ENCODE measurements at places on chromosomes 3 and 15. TPM values are rescaled to one million over a fixed set of nuclear protein-coding genes. Genes with fewer than 3 reads are reported as not detected.
A peak's percentile ranks its signal among the peaks of the same experiment; 100 is the strongest.

DNA sequence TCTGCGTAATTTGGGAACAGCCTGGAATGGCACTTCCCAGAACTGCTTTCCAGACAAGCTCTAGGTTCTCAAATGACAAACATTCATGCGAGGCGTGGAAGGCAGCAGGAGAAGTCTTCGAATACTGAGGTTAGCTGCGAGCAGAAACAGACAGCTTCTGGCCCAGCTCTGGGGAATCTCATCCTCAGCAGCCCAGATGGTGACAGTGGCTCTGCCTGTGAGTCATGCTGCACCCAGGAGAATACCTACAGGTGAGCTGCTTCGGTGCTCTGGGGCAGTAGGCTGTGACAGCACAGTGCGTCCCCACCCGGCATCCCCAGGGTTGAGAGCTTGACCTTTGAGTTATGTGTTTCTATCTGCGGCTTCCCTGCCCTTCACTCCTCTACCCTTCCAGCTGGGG, 258.6 kb downstream of the KLF13 start:
- no peaks in the 10 kb centered on the region for H3K4me1 ChIP-seq
- no peak overlapping the region for H3K4me3 ChIP-seq
- no peaks in the 10 kb centered on the region for H3K27me3 ChIP-seq
- no peaks in the 10 kb centered on the region for H3K36me3 ChIP-seq
- H3K27ac ChIP-seq: no peak overlapping the region

DNA sequence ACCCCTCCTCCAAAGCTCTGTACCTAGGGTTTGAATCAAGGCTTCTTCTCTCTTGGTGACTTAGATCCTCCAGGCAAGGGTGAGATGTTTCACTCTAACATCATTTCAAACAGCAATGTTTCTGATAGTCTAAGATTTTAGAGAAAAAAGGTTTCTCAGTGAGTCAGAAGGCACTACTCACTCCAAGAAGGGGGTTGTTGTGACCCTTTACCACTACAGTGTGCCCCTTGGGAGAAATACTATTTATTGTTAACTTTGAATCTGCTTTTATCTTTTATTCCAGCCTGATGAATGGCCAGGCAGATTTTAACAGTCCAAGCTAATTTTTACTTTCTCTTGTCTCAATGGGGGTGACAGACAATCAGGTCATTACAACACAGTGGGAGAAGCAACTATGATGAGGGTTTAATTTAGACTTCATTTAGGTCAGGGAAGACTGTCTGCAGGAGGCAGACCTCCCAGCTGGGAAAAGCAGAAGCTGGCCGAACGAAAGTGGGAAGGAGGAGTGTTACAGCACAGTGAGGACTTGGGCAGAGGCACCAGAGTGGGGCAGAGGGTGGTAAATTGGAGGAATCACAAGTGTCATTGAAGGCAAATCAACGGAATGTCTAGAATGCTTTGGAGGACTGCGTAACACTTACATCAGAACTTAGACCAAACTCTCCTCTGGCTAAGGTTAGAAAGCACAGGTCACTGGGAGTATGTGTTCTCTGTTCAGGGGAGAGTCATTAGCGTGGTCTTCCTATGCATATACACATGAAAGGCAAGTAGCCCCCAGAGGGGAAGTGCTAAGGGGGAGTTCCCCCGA, 21.2 kb downstream of the ZNF860 start:
- H3K27me3 ChIP-seq: no peaks in the 10 kb centered on the region
- H3K27ac ChIP-seq: no peak overlapping the region
- no peaks in the 10 kb centered on the region for H3K36me3 ChIP-seq
- H3K4me3 ChIP-seq: no peak overlapping the region
- DNase-seq: no peak
- H3K4me1 ChIP-seq: no peaks in the 10 kb centered on the region

CAMK1 gene
- total RNA-seq: 4.5 TPM

DNA sequence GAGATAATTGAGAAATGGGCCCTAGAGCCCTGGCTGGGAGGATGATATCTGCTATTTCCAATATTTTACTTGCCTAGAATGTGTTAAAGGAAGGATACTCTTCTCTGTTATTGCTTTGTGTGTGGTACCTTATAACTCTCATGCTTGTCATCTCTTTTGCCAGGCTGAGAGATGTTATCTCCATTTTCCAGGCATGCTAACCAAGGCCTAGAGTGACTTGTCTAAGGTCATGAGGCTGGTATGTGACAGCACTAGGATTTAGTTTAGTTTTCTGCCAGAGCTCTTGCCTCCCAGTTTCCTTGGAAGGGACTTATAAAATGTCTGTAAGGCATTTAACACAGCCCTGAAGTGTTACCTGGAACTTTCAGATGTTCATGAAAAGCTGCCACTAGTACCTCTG, 1.4 kb downstream of the CLK3 start:
- H3K27ac ChIP-seq: peak overlapping the region; percentile 100
- H3K27me3 ChIP-seq: no peaks in the 10 kb centered on the region
- H3K36me3 ChIP-seq: peaks cover 10% of the 10 kb centered on the region
- DNase-seq: no peak

GRCh38 chr3:187491371-187491770, 123.2 kb downstream of the RTP4 start:
- H3K4me1 ChIP-seq: no peaks in the 10 kb centered on the region
- H3K4me3 ChIP-seq: no peak overlapping the region
- no peak overlapping the region for H3K27ac ChIP-seq
- H3K27me3 ChIP-seq: no peaks in the 10 kb centered on the region
- no peak for DNase-seq

DNA sequence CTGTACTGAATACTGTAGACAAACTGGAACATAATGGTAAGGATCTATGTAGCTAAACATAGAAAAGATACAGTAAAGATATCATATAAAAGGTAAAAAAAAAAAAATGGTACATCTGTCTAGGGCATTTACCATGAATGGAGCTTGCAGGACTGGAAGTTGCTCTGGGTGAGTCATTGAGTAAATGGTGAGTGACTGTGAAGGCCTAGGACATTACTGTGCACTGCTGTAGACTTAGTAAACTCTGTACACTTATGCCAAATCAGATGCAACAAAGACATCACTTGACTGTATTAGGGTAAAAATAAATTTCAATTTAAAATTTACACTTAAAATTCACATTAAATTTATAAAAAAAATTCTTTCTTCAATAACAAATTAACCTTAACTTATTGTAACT, 281.3 kb upstream of the LMCD1 start:
- no peak overlapping the region for H3K27ac ChIP-seq
- DNase-seq: no peak
- H3K36me3 ChIP-seq: no peaks in the 10 kb centered on the region
- no peak overlapping the region for H3K4me3 ChIP-seq
- no peaks in the 10 kb centered on the region for H3K27me3 ChIP-seq
- peaks cover 8% of the 10 kb centered on the region for H3K4me1 ChIP-seq

HHLA2 gene
- not detected for total RNA-seq

CLCN2 gene
- total RNA-seq: 1.6 TPM

DNA sequence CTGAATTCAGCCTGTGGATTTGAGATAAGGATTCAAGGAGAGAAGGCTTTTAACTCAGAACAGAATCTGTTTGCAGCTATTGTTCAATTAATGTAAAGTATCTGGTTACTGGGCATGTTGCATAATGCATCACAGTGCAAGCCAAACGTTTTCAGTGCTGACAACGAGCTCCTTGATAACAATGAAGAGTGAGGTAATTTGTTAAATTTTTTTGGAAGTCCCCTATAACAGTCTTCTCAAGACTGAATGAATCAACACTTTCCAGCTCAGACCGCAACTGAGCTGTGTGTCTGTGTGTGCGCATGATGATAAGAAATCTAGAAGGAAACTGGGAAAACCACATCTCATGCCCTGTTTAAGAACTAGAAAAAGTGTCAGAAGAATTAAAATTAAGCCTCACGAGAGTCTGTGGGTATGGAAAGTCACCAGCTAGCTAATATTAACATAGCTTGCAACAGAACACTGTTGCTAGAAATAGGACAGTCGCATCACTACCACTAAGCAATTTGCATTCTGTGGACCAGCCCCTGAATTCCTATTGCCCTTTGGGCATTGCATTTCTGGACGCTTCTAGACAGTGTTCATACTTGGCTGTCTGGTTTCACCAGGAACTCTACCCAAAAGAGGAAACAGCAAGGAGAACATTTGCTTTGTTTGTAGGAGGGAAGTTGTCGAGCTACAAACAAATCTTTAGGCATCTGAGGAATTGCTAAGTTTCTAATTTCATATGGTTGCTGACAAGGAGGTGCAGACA, 43.7 kb upstream of the ATP2C1 start:
- H3K4me1 ChIP-seq: peaks cover 43% of the 10 kb centered on the region
- peak overlapping the region; percentile 92 for H3K27ac ChIP-seq
- H3K27me3 ChIP-seq: no peaks in the 10 kb centered on the region

TRPM1 gene
- not detected for total RNA-seq

- no peaks in the 10 kb centered on the region for H3K36me3 ChIP-seq
- no peak overlapping the region for H3K27ac ChIP-seq
- H3K27me3 ChIP-seq: no peaks in the 10 kb centered on the region
- H3K4me1 ChIP-seq: peaks cover 18% of the 10 kb centered on the region
- no peak for DNase-seq
Measured at GRCh38 chr15:42504631-42505030, 9.2 kb downstream of the SNAP23 start.

GRCh38 chr3:150267288-150267687, 140.8 kb upstream of the TSC22D2 start:
- no peaks in the 10 kb centered on the region for H3K27me3 ChIP-seq
- no peak overlapping the region for H3K4me3 ChIP-seq
- no peak overlapping the region for H3K27ac ChIP-seq
- no peaks in the 10 kb centered on the region for H3K36me3 ChIP-seq
- H3K4me1 ChIP-seq: no peaks in the 10 kb centered on the region

DNA sequence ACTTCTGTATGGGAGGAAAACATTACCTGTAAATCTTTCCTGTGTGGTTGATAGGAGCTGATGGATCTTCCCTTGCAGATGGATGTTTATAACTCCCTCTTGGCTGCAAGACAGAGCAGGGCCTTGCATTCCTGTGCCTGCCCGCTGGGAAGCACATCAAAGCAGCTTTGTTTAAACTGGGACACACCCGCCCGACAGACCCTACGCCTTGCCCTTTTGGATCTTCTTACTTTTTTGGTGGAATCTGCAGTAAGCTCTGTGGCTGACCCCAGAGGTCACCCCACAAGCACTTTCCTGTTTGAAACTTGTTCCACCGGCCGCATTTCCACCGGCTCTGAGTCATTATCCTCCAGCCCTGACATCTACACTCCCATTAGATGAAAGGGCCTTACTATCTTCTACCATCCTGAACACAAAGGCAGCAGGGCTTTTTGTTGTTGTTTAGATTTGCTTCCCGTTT, 244.1 kb upstream of the STT3B start:
- H3K4me3 ChIP-seq: no peak overlapping the region
- no peaks in the 10 kb centered on the region for H3K4me1 ChIP-seq
- no peak for DNase-seq

- peaks cover 52% of the 10 kb centered on the region for H3K4me1 ChIP-seq
- H3K4me3 ChIP-seq: peak overlapping the region; percentile 51
- peak overlapping the region; percentile 85 for H3K27ac ChIP-seq
- peaks cover 42% of the 10 kb centered on the region for H3K36me3 ChIP-seq
- H3K27me3 ChIP-seq: no peaks in the 10 kb centered on the region
Measured at GRCh38 chr15:85707519-85708338, 87.0 kb downstream of the KLHL25 start.

- no peaks in the 10 kb centered on the region for H3K36me3 ChIP-seq
- DNase-seq: peak; percentile 73
- peak within 1 kb of the TSS; percentile 17 for H3K27ac ChIP-seq
- H3K4me1 ChIP-seq: no peaks in the 10 kb centered on the region
Measured at GRCh38 chr3:100993309-100993708, at the start of gene ABI3BP. Gene ABI3BP, minus strand, starts transcription at chr3:100993421. Its CDS starts 37 bp downstream, at chr3:100993384.

GRCh38 chr15:79629687-79630086, 197.6 kb downstream of the MINAR1 start:
- H3K4me1 ChIP-seq: no peaks in the 10 kb centered on the region
- no peak for DNase-seq
- H3K27me3 ChIP-seq: no peaks in the 10 kb centered on the region
- H3K4me3 ChIP-seq: no peak overlapping the region

TRIM42 gene
- not detected for total RNA-seq

GOLGA8B gene
- 6.0 TPM for total RNA-seq

PLA1A gene
- total RNA-seq: 11.7 TPM

CFAP92 gene
- 0.07 TPM for total RNA-seq

EHHADH gene
- total RNA-seq: 7.2 TPM

DNA sequence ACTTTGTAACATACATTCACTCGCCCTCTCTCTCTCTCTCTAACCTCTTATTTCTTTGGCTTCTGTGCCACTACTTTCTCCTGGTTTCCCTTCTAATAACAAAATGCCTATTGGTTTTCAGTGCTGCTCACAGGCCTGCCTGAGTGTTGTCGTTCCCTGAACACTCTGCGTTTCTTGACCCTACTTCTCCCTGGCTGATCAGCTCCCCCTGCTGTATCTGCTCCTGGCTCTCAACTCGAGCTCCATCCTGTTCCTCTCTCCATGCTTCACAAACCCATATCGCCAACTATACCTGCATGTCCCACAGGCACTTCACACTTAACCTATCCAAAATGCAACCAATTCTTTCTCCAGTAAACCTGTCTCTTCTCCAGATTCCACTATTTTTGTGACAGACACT, 111.4 kb downstream of the OPA1 start:
- no peak overlapping the region for H3K27ac ChIP-seq
- peaks cover 7% of the 10 kb centered on the region for H3K4me1 ChIP-seq
- peaks cover 7% of the 10 kb centered on the region for H3K36me3 ChIP-seq
- no peaks in the 10 kb centered on the region for H3K27me3 ChIP-seq

GRCh38 chr3:53274938-53275605, 19.2 kb upstream of the TKT start:
- H3K36me3 ChIP-seq: no peaks in the 10 kb centered on the region
- peaks cover 12% of the 10 kb centered on the region for H3K4me1 ChIP-seq
- no peaks in the 10 kb centered on the region for H3K27me3 ChIP-seq
- no peak for DNase-seq
- peak overlapping the region; percentile 10 for H3K27ac ChIP-seq
- H3K4me3 ChIP-seq: no peak overlapping the region

DNA sequence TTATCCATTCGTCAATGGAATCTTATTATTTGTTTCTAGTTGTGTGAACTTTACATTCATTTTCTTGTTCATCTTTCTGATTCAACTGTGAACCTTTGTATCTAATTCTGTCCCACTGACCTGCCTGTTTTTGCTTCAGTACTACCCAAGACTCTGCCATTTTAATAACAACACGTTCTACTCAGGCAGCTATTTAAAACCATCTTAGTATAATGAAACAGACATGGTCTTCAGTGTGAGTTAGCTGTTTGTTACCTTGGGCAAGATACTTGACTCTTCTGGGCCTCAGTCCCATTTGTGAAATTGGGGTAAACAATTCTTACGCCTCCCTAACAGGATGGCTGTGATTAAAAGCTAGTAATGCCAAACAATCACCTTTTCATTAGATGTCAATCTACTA, 1.6 kb downstream of the BTBD1 start:
- H3K4me3 ChIP-seq: peak overlapping the region; percentile 97
- H3K27ac ChIP-seq: peak overlapping the region; percentile 99
- H3K36me3 ChIP-seq: no peaks in the 10 kb centered on the region

DNA sequence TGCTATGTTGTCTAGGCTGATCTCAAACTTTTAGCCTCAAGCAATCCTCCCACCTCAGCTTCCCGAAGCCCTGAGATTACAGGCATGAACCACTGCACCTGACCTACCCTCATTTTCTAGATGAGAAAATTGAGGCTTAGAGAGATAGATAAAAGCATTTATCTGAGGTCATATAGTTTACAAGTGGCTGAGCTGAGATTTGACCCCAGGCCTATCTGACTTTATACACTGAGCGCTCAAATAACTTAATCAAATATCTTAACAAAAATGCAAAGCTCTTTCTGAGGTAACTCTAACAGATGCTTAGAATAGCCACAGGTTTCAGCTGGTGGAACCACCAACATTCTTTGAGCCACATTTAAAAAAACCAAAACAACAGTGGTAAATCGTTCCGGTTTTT, 5.5 kb downstream of the PLS1 start:
- no peaks in the 10 kb centered on the region for H3K27me3 ChIP-seq
- no peak overlapping the region for H3K4me3 ChIP-seq
- H3K4me1 ChIP-seq: peaks cover 2% of the 10 kb centered on the region
- DNase-seq: no peak
- H3K27ac ChIP-seq: no peak overlapping the region

All from psoas muscle (tissue), 8 donors.